T-helper 1 cell (primary cell): ENCODE measurements at places on chromosomes 6 and 20.

DNA sequence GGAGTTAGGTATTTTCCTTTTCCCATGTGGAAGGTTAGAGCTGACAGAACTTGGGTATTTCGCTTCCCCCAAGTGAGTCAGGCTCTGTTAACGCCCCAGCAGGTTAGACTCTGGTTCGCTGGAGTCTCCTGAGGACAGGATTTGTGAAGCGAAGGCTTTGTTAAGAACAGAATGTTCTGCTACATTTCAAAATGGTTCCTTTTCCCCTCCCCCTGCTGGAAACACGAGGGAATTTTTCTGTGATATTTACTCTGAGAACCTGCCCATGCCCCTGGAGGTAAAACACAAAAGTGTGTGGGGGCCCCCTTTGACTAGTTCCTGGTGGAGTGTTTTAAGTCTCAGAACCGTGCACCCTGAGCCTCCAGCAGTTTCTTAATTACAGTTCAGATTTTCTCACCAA lies 731.4 kb upstream of the CITED2 start:
- no peak for DNase-seq

- DNase-seq, result no peak
Observed at GRCh38 chr6:45838451-45838850, 177.2 kb downstream of the CLIC5 start.

- DNase-seq, result no peak
Observed at GRCh38 chr6:170506446-170506845, 46.7 kb downstream of the PSMB1 start.

DNA sequence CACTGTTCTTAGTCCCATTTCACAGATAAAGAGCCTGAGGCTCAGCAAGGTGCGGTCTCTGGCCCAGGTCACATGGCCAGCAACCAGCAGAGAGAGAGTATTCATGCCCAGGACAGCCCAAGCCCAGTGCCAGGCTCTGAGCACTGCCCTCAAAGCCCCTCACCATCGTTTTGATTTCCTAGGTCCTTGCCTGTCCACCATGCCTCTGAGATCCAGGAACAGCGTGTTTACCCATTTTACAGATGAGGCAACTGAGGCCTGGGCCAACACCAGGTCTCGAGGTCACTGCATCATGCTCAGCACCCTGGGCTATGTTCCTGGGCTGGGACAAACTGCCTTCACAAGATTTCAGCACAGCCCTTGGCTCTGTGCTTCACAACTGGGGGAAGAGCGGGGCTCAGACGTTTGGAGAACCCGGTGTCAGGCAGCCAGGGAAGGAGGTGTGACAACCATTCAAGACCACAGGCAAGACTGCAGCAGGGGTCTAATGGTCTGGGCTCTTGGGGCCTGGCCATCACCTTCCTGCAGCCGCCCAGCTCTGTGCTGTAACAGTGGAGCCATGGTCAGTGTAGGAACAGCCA lies 1.3 kb upstream of the BPIFA2 start:
- no peak for DNase-seq

- DNase-seq, result no peak
Observed at GRCh38 chr20:46791722-46792416, 82.4 kb downstream of the SLC2A10 start.

- DNase-seq, result no peak
Observed at GRCh38 chr20:11270566-11270965, 596.8 kb upstream of the JAG1 start.
